ENCODE measurements at places on chromosomes 2 and 18.

DNA sequence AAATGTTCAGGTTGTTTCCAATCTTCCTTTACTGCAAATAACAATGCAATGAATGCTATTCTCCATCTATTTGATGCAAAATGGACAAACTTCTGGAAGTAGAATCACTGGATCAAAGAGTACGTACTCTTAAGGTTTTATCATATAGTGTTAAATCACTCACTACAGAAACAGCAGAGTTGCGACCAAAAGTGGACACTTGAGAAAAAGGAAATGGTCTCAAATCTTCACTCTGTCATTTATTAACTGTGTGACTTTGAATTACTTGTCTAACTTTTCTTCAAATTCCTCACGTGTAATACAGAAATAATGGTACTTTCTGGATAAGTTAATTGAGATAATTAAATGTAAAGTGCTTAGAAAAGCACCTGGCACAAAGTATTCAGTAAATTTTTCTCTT is 78.1 kb downstream of the CERKL start:
- no peak for ATAC-seq

DNA sequence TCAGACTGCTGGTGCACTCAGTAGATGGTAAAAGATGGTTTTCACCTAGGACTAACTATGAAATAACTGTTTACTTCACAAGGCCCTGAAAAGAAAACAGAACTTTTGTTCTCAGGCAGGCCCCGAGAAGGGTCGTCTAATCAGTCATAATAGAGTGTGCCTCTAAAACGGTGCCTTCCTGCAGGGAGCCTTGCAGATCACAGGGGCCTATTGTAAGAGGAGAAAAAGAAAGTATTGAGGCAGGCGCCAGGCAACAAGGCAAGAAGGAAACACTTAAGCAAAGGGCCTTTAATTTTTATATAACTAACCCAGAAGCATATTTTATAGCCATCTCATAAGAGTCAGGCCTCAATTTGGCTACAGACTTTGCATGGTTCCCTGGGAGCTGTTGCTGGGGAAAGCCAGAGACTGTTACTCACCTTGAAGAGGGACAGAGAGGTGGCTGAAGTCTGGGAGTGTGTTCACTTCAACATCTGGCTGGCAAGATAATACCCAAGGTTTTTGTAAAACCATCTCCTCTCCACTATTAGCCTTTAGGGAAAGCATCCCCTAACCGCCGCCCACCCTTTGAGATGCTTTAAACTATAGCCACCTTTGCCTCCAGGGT is 117.1 kb downstream of the PRPF40A start:
- ATAC-seq, result peak; percentile 43

DNA sequence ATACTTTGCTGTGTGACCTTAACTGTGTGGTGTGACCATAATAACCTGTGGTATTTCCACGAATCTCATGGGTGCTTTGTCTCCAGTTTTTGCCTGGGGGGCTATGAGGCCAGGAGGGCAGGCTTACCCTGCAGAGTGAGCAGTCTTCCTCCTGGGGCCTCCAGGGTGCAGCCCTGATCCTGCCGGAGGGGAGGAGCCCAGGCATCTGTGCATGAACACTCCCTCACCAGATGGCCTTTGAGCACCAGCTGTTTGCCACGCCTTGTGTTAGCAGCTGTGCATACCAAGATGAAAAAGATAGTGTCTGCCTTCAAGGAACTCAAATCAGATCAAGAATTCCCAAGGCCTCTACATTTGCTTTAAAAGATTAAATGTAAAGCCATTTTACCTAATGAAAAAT is 75.0 kb upstream of the RBM44 start:
- no peak for ATAC-seq

GRCh38 chr2:215811409-215812345 is 201.7 kb downstream of the MREG start:
- no peak for ATAC-seq

GRCh38 chr18:43671431-43671830 is 394.1 kb upstream of the SYT4 start:
- ATAC-seq, result no peak

- no peak for ATAC-seq
Observed at GRCh38 chr2:123521854-123522253, 503.2 kb upstream of the CNTNAP5 start.

DNA sequence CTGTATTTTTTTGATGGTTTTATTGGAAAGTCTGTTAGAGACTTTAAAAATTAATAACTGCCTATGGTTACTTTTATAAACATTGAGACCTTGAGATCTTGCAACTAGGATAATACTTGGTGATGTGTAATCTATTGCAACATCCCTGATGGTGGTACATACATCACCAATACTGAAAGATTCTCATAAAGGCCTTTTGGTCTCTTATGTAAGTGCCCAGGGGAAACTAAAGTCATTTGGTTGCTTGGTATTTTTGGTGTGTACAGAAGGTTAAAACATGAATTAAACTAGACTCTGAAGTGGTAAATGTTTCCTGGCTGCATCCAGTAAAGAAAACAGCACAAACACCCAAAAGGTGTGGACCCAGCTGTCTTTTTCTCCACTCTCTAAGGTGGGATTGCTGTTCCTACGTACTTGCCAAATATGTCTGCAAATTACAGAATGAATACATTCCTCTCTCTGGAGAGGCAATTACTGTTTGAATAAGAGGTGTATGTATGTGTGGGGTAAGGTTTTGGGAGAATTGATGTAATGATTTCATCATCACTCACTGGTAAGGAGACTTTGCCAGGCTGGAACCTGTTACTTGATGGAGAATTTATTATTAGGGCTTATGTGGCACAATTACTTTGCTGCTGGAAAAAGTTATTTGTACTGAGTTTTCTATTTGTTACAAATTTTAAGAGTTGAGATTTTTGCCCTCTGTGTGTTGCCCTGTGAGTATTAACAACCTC is 3.6 kb downstream of the B3GNT2 start:
- no peak for ATAC-seq

- ATAC-seq, result no peak
Observed at GRCh38 chr2:43634604-43635306, 2.3 kb upstream of the PLEKHH2 start.

DNA sequence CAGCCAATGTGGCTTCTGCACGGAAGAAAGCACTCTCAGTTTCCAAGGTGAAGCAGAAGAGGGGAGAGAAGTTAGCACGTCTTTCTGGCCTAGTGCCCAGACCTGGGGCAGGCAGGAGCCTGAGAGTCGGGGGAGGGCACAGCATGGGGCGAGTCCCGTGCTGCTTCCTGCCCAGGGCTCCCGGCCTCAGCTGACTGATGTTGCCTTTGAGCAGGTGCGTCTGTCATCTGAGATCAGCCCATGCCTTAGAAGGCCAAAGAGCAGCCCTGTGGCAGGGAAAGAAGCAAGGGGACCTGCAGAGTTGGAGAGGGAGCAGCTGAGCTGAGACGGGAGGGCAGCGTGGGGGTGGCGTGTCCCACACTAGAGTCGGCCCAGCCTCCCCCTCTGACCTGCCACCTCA is 3.3 kb downstream of the KCNIP3 start:
- ATAC-seq, result peak; percentile 16

DNA sequence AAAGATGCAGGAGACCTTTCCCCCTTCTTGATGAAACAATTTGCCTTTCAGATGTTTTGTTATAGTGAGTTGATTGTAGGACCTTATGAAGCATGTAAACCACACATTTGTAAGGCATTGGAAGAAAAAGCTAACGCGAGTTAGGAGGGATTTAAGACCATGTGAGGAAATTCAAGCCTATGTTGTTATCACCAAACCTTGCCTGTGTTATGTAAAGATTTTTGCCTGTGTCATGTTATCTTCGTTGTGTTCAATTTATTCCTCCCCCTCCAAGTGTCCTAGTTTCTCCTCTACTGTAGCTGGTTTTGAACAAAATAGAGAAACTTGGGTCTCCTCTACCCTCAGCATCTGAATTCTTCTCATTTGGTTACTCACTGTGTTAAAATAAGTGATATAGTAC is 173.0 kb downstream of the NEDD4L start:
- no peak for ATAC-seq

DNA sequence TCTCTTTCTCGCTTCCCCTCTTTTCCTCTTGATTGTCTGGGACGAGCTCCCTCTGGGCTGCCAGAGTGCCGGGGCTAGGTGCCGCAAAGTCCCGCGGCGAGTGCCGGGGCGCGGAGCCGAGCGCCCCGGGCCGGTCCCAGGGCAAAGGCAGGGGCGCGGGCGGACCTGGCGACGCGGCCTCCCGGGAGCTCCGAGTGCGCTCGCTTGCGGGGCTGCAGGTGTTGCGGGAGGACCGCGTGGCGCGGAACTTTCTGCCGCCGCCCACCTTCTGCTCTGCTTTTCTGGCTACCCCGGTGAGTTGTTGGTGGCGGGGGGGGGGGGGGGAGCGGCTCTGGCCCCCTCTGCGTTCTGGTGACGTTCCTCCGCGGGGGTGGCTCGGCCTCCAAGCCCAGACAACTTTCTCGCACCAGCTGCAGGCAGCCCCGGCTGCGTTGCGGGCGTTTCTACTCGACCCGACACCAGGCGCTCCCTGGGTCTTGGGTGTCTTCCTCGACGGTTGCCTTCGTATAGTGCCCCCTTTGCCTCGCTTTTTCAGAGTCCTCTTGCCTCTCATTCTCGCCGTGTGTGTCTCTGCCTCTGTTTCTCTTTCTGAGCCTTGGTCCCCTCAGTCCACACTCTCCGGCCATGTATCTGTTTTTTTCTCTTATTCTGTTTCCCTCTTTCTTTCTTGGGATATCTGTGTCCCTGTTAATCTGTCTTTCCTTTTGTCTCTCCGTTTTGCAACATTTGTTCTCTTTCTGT is 759 bp downstream of the GALNT13 start:
- peak; percentile 7 for ATAC-seq

- ATAC-seq, result no peak
Observed at GRCh38 chr2:74104839-74105238, 42.9 kb downstream of the BOLA3 start.

Measured in motor neuron (in vitro differentiated cells).